ENCODE measurements at places on chromosomes 2 and 18.

DNA sequence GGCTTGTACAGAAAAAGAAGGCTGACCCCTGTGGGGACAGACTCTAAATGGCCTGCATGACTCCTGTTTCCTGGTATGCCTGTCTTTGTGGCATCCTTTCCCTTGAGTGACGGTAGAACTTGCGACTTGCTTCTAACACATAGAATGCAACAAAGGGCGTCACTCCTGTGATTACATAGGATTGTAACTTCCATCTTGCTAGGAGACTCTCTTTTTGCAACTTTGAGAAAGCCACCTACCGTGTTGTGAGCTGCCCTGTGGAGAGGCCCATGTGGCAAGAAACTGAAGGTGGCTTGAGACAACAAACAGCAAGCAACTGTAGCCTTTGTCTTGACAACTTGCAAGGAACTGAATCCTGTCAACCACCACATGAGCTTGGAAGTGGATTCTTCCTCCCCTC, 46.5 kb downstream of the THNSL2 start:
- no peak for DNase-seq

- no peak for DNase-seq
Observed at GRCh38 chr2:189190685-189191084, 11.1 kb upstream of the COL5A2 start.

- no peak for DNase-seq
Observed at GRCh38 chr2:65231892-65232477, 4.4 kb downstream of the ACTR2 start.

GRCh38 chr2:234373060-234373459, 123.8 kb downstream of the ARL4C start:
- no peak for DNase-seq

DNA sequence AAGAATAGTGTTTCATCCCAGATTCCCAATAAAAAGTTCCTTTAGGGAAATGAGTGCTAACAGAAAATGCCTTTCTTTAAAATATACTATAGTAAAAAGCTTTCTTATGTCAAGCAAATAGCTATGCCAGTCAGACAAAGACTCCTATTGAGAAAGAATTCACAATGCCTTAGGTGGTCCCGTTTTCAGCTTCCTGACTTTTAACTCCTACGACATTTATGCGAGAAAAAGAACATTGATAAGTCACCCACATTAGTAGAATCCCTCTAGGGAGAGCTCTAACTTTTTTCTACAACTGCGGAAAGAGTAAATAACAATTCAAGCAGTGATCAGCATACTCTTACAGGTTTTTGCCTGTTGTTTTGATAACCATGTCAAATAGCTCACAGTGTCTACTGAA, 750.8 kb upstream of the ACVR2A start:
- DNase-seq = no peak

- no peak for DNase-seq
Observed at GRCh38 chr2:629961-630360, 47.2 kb downstream of the TMEM18 start.

- DNase-seq = no peak
Observed at GRCh38 chr18:48032876-48033789, 102.7 kb upstream of the SMAD2 start.

DNA sequence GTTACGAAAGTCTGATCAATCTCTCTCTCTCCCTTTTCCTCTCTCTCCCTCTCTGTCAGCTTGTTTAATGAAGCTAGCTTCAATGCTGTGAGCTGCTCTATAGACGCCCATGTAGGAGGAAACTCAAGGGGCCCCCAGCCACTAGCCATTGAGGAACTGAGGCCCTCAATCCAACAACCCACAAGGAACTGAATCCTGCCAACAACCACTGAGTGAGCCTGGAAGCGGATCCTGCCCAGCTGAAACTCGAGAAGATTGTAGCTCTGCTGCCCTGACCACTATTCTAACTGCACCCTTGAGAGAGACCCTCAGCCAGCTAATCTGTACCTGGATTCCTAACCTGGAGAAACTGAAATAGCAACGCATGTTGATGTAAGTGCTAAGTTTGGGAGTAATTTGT, 129.2 kb downstream of the BCL11A start:
- DNase-seq = no peak

DNA sequence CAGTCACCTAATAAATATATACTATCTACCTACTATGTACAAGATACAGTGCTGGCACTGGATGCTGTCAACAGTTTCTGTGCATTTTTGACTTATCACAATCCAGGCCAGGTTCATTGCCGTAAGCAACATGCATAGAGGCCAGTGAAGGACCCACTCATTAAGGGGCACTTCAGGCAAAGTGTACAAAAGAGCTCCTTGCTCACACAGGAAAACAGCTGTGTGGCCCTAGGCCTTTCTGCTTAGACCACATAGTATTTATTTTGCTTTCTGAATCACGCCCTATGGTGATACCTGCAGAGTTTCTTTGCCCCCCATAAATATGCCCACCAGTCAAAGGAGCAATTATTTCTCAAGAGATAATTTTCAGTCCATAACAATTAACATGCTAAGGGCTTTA, 39.6 kb upstream of the STAT4 start:
- DNase-seq = no peak

- DNase-seq = peak; percentile 59
Observed at GRCh38 chr2:117943013-117943672, 70.7 kb downstream of the CCDC93 start.

DNA sequence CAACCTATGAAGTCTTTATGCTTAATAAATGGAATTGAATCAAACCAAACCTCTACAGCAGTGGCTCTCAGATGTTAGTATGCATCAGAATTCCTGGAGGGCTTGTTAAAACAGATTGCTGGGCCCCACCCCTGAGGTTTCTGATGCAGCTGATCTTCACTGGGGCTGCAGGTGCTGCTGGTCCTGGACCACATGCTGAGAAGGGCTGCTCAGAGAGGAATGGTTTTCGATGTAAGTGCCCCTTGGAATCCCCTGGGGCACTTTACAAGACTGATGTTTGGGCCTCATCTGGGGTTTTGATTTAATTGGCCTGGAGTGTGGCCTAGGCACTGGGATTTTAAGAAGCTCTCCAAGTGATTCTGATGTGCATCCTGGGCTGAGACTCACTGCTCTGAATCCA, 403.8 kb upstream of the HS6ST1 start:
- DNase-seq = no peak

DNA sequence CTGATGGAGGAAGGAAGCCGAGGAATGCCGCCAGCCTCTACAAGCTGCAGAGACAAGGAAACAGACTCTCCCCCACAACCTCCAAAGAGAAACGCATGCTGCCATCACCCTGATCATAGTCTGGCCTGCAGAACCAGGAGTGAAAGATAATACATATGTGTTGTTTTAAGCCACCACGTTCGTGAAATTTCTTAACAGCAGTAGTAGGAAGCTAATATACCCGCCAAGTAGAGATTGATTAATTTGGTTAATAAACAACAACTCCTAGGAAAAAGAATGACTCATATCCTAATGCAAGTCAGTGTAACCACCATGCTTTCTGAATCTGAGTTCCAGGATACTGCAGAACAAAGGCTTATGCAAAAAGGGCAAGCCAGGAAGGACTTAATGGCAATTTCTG, 36.6 kb downstream of the LONRF2 start:
- DNase-seq = no peak

- DNase-seq = no peak
Observed at GRCh38 chr2:119475225-119475856, 43.7 kb downstream of the TMEM37 start.

- no peak for DNase-seq
Observed at GRCh38 chr2:159735648-159736047, 23.3 kb downstream of the MARCHF7 start.

- no peak for DNase-seq
Observed at GRCh38 chr18:9191658-9192256, 55.2 kb downstream of the ANKRD12 start.

- no peak for DNase-seq
Observed at GRCh38 chr2:229330952-229331351, 59.9 kb upstream of the PID1 start.

DNA sequence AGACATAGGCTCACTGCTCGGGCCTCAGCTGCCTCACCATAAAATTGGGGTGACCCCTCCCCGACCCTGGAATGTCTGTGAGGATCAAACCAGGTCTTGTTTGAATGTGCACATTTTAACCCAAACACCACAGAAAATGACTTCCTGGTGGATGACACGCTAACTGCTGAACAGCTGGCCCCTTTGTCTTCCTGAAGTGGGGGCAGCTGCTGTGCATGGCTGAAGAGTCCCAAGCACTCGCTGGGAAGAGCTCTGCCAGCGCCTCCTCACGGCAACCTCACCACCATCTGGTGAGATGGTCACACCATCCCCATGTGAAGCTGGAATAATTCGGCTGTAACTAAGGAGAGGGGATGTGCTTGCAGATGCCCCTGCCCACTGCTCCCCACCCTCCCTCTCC, 34.0 kb downstream of the AQP12A start:
- DNase-seq = no peak

- DNase-seq = no peak
Observed at GRCh38 chr18:6069103-6069502, 173.8 kb upstream of the TMEM200C start.

DNA sequence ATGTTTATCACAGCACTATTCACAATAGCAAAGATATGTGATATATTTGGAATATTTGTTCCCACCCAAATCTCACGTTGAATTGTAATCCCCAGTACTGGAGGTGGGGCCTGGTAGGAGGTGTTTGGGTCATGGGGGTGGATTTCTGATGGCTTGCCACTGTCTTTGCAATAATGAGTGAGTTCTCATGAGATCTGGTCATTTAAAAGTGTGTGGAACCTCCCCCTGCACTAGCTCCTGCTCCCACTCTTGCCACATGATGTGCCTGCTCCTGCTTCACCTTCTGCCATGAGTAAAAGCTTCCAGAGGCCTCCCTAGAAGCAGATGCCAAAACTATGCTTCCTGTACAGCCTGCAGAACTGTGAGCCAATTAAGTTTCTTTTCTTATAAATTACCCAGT, 72.2 kb upstream of the DYNC1I2 start:
- no peak for DNase-seq

- DNase-seq = no peak
Observed at GRCh38 chr2:102770506-102770905, 8.7 kb downstream of the TMEM182 start.

GRCh38 chr18:5104246-5104645, 92.8 kb downstream of the AKAIN1 start:
- DNase-seq = no peak

GRCh38 chr2:119264781-119265692, 41.4 kb downstream of the STEAP3 start:
- no peak for DNase-seq

- no peak for DNase-seq
Observed at GRCh38 chr2:10145519-10146357, 23.2 kb downstream of the RRM2 start.

DNA sequence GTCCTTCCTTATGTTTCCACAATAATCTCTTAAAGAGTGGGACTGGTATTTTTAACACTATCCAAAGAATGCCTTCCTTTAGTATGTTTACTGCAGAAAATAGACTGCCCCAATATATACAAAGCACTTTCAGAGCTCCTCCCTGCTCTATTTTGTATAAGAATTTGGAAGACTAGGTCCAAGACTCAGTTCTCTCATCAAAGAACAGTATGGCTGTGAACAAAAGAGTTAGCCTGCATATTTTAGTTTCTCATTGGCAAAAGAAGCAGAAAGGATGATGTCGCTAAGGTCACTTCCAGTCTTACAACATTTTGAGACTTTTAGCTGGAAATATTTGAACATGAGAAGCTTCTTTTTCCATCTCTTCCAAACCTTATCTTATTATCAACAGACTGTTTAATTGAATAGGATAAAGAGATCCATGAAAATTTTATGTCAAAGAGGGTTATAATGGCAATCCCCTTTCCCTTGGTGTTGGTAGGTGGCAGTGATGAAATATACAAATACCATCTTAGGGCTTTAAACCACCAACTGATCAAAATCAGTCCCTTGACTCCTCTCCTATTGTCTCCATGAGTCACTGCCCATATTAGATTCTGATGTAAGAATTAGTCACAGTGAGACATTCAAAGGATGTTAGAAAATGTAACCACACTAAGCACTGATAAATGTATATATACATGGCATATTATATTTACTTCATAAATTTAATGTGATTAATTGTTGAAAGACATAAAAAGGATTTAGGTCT, 266.9 kb upstream of the DSEL start:
- DNase-seq = no peak

DNA sequence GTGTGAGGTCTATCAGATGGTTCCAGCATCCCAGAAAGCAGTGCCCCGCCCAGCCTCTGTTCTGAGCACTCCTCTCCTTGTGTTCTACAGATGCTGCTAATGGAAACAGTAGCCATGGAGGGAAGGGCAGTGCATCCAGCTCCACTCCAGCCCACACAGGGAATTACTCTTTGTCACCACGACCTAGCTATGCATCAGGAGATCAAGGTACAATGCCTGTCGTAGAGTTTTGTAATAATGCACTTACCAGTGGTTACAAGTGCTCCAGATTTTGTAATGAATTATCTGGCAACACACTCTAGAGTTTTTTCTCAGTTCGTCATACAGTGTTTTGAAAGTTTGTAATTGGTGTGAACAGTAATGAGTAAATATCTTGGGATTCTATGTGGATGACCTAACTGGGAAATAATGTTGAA, 161.1 kb downstream of the ESCO1 start:
- no peak for DNase-seq

- no peak for DNase-seq
Observed at GRCh38 chr18:7844418-7844817, 277.3 kb downstream of the PTPRM start.

DNA sequence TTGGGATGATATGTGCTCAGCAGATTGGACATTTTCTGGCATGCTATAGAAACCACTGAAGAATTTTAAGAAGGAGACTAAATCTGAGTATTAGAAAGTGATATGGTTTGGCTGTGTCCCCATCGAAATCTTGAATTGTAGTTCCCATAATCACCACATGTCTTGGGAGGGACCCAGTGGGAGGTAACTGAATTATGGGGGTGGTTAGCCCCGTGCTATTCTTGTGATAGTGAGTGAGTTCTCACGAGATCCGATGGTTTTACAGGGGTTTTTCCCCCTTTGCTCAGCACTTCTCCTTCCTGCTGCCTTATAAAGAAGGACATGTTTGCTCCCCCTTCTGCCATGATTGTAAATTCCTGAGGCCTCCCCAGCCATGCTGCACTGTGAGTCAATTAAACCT, 535.9 kb upstream of the VRK2 start:
- no peak for DNase-seq

DNA sequence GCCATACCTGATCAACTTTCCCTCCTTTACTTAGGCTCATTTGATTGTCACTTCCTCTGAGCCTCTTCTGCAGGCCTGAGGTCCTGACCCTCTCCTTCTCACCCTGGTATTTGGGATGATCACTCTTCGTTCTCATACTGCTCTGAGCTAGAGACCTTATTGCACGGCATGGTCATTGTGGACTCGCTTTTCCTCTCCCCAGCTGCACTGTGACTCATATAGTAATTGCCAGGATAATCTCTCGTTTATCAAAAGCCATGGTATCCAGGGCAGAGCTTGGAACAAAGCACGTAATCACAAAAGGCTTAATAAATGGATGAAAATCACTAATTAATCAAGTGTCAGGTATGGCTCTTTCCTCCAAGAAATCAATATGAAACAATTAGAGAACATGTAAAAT, 40.9 kb upstream of the TRIB2 start:
- no peak for DNase-seq

DNA sequence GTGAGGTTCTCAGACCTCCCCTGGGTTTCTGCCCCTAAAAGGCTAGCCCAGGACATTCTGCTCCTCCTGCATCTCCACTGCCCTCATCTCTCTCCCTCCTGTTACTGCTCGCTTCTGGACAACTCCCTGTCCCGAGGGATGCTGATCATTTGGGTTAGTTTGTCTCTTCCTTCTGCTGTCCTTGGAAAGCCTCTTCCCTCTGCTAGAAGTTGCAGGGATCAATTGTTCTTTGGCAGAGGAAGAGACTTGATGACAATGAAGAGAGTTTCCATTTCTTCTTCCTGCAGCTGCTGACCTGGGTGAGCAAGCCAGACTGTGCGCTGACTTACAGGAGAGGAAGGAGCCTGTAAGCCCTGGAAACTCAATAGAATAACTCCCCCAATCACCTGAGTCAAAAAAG, 68.9 kb downstream of the RDH14 start:
- DNase-seq = no peak

Data from LNCaP clone FGC (cell line).